ENCODE measurements at places on chromosomes 13 and 19.

GRCh38 chr19:3670796-3671679, 29.2 kb downstream of the PIP5K1C start:
- no peak for DNase-seq

DNA sequence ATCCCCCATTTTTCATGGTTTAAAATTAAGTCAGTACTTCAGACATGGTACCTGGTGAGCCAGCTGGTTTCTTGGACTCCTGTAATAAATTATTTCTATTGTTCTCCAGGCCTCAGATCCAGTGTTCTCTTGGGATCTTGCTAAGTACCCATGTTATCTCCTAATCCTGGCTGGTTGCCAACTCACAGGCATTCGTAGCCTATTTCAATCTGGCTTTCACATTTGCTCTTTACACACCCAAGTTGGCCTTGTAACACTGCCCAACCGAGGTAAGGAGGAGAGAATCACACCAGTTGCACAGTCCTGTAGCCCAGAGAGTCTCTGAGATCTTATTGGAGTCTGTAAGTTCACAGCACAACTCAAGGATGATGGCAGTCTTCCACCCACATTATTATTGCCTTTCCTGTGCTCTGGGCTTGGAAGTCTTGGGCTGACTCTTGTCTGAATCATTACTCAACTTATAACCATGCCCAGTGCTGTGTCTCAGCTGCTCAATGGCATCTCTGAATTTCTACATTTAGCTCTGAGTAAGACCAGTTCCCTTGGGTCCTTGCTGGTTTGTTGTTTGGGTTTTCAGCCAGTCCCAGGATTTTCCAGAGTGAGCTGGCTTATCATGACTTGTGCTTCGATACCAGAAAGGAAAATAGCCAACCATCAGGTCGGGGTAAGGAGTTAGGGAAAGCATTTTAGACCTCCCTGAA, 76.6 kb upstream of the KLF12 start:
- no peak for DNase-seq

GRCh38 chr13:38384171-38384570, 34.5 kb downstream of the UFM1 start:
- no peak for DNase-seq

- DNase-seq: no peak
Measured at GRCh38 chr13:76668141-76668540, 218.1 kb downstream of the KCTD12 start.

DNA sequence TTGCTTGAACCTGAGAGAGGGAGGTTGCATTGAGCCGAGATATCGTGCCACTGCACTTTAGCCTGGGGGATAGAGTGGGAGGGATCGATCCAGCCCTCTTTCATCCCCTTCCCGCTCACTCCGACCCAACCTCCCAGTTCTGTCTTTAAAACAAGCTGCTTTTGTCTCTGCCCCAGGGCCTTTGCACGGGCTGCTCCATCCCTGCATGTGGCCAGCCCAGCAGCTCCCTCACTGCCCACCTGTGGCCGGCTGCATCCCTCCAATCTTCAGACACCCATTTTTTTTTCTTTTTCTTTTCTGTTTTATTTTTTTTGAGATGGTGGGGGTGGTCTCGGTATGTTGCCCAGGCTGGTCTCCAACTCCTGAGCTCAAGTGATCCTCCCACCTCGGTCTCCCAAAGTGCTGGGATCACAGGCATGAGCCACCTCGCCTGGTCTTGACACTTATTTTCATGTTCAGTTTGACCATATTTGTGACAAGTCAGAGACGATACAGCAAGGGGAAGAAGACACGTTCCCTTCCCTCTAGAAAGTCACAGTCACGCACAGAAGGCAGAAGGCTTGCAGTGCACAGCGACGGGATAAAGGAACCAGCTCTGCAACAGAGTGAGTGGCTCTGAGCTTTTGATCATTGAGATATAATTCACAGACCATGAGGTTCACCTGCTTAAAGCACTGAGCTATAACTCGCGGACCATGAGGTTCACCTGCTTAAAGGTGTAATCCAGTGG, 31.8 kb downstream of the EFNA2 start:
- no peak for DNase-seq

GRCh38 chr13:40236566-40237168, 429.8 kb downstream of the FOXO1 start:
- DNase-seq: no peak

DNA sequence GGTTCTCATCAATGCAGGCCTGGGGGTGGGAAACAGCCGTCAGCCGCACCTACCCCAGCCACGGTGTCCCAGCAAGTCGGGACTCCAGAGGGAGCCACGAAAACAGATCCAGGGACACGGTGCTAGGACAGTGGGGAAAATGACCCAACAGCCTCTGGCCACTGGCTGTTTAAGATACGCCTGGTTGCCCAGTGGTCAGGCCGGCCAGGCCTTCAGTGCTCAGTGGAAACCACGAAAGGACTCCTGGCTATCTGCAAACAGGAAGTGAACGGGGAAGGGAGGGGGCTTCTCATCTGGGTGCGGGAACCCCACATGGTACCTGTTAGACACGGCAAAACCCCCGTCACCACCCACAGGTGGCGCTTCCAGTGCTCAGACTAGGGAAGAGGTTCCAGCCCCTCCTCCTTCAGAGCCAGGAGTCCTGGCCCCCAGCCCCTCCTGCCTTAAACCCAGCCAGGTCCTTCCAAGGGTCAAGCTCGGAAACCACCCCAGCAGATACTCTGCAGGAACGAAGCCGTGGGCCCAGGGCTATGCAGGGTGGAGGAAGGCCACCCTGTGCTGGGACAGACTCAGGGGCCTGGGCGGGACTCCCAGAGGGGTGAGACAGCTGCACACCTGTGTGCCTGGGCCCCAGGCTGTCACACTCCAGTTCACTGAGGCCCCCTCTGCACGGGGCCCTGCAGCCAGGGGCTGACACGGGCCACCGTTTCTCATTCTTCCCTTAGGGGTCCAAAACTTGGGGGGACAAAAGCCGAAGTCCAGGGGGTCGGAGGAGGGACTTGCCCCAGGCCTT, 4.5 kb downstream of the PPP1R12C start:
- DNase-seq: no peak

DNA sequence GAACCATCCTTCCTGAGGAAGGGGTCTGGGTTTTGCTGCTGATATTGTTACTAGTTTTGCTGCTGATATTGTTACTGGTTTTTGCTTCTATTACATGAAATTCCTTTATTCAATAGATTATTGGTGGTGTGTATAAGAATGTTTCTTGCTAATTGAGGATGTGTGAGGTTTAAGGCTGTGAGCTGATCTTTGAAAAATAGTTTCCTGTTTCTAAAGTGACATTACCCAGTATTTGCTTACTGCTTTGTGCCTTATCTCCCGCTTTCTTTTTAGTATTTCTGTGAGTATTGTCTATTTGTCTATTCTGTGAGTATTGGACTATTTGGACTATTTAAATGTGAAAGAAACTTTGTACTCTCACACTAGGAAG, 38.2 kb upstream of the C1QTNF9 start:
- no peak for DNase-seq

GRCh38 chr19:14528419-14529253, 758 bp upstream of the TECR start:
- DNase-seq: no peak

DNA sequence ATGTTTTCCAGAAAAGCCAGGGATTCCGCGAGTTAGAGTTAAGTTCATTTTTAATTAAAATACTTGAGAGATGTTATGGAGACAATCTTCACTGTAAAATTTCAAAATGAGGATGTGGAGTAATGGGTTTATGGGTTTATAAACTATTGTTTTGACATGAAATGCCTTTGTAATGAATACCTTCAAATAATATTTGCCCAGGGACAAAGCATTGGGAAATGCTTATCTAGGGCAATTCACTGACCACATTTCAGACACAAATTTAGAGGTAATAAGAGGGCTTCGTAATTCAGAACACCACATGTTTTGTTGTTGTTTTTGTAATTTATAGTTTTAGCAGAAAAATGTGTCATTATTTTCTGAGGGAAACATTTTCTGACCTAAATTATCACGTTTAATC, 241.1 kb upstream of the ATXN8OS start:
- DNase-seq: no peak

GRCh38 chr13:90673746-90674145, 673.7 kb upstream of the MIR17HG start:
- no peak for DNase-seq

DNA sequence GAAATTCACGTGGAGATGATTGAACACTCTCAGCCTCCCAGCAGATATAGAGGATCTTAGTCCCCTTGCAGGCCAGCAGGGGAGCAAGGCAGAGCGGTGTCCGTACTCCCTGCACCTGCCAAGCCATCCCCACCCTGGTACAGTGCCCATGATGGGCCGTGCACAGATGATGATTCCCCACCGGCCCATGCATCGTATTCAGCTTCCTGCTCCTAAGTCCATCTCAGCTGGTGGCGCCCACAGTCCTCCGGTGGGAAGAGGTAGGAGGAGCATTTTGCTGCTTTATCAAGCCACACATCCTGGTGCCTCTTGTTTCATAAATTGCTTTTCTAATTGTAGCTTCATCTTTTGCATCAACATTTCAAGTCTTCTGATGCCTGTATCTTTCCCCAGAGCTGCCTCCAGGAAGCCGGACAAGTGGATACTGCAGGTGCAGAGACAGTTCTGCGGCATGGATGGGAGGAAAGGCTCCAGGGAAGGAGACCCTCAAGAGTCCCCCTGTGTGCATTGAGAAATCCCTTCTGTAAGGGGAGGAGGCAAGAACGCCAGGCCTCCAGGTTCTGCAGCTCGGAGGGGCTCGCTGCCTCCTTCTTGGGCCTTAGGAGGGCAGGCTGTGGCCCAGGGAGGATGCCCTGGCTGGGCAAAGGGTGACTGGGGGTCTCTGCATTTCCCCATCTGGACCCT, 55.3 kb downstream of the F2RL3 start:
- DNase-seq: no peak

- DNase-seq: no peak
Measured at GRCh38 chr19:23470873-23471545, 75.7 kb upstream of the ZNF91 start.

GRCh38 chr19:55241143-55241934, 12.8 kb upstream of the TMEM86B start:
- no peak for DNase-seq

DNA sequence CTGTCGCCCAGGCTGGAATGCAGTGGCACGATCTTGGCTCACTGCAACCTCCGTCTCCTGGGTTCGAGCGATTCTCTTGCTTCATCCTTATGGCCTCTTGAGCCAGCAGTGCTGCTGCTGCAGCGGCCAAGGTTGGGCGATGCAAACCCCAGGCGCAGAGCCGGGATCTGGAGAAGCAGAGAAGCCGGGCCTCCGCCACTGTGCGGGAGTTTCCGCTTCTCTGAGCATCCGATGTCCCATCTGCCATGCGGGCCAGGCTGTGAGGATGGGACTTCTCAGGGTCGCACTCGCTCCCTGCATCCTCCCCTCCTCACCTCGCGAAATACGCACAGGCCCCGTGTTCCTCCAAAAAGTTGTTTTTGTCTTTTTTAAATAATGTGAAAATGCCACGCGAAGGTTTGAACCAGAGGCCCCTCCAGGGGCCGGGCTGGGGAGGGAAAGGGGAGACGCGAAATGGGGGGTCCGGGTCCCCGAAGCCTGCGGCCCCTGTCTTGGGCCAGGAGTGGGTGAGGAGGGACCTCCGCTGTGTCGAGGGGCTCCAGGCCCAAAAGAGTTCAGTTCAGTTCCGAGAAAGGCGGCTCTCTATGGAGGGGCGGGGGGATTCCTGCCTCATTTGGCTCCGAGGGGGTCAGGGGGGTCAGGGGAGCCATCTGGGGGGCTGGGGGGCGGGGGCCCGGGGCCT, 15.9 kb downstream of the CYTH2 start:
- no peak for DNase-seq

DNA sequence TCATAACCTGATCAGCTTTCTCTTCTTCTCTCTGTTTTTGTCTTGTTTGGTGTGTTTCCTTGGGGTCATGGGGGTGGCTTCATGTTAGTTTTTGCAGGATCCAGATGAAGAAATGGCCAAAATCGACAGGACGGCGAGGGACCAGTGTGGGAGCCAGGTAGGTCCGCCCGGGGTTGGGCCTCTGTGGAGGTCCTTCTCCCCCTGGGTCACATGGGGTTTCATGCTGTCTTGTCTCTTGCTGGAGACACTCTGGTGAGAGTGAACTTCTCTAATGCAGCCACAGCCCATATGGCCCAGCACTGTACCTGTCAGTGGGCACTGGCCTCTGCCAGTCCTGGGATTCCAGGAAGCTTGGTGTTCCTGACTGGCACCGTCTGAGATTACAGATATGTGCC, 1.1 kb downstream of the CCNE1 start:
- no peak for DNase-seq

GRCh38 chr19:10018786-10019185, 5.5 kb downstream of the RDH8 start:
- DNase-seq: no peak

GRCh38 chr19:13788991-13789390, 6.3 kb upstream of the ZSWIM4 start:
- no peak for DNase-seq

GRCh38 chr19:2043961-2044708, 6.9 kb downstream of the MKNK2 start:
- DNase-seq: no peak

GRCh38 chr13:65594298-65594781, 1635.8 kb downstream of the PCDH9 start:
- no peak for DNase-seq

DNA sequence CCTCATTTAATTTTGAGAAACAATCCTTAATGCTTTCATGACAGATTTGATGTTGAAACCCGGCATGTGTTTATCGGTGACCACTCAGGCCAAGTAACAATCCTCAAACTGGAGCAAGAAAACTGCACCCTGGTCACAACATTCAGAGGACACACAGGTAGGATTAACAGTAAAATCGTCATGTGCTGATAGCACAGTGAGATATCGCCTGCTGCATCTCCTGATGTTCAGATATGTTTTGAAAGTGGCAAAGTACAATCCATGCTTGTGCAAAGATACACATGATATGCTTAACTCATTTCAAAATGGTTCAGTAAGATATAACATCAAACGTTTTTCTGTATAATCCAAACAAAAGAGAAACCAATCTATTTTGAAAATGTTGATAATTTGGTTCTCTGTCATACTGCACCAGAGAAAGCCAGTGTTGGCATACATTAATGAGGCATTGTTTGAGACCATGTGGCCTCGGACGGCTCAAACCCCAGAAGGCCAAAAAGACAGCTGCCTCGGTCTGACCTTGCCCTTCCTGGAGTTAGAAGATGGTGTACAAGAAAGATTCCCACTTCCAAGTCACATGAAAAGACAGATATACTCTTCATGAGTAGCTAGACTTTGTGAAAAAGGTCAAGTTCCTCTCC, 76.2 kb downstream of the DHRS12 start:
- DNase-seq: no peak

DNA sequence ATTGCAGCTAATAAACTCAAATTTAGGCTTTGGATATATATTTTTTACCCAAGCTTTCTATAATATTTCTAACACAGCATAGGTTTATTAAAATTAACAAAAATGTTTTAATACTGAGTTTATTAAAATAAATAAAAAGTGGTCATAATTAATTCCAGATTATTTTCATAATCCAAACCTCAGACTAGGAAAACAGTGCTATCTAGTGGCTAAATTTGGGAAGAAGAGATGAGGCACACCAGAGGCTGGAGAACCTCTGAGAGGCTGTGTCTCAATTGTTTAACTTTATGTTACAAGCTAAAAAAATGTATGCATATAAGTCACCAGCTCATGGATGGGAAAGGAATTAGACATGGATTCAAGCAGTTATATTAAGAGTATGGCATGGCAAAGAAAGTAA, 392.5 kb downstream of the DIAPH3 start:
- no peak for DNase-seq

GRCh38 chr19:4186087-4186993, 3.9 kb downstream of the ANKRD24 start:
- no peak for DNase-seq
